ENCODE measurements at places on chromosomes 3 and 15.

GRCh38 chr15:72781631-72782030, 1.9 kb downstream of the ADPGK start:
- no peak for DNase-seq

- DNase-seq = no peak
These were observed 660.7 kb upstream of the ADAMTS9 start for GRCh38 chr3:65348398-65348995.

DNA sequence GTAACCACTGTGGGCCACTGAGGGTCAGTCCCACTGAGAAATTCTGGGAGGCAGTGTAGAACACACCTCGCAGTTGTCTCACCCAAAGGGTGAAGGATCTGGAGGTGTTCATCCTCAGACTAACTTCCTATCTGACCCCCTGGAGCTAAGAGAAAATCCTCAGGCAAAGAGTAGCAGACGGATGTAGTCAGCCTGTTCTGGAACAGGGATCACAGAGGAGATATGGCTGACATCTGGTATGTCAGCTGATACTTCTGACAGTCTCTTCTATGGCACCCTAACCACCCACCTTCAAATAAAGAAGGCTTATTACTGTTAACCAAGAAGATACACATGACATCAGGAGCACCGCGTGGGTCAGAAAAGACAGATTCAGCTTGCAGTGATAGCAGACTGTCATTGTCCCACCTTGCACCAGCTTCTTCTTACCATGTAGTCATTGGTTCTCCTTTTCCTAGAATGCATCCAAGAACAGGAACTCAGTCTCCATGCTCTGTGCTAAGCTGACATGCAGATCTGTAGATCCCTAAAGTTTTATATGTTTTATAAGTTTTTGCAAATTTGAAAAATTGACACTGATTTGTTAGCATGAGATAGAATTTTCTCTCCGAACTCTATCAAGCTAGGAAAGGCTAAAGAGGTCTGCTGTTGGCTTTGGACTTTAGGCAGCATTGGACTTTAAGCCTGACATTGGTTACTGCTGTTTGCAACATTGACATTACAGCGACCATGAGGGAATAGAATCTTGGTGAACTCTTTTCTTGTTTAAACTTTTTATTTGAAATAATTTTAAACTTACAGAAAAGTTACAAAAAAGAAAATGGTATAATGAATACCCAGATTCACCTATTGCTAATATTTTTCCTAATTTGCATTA, 60.4 kb downstream of the KBTBD12 start:
- DNase-seq = no peak

DNA sequence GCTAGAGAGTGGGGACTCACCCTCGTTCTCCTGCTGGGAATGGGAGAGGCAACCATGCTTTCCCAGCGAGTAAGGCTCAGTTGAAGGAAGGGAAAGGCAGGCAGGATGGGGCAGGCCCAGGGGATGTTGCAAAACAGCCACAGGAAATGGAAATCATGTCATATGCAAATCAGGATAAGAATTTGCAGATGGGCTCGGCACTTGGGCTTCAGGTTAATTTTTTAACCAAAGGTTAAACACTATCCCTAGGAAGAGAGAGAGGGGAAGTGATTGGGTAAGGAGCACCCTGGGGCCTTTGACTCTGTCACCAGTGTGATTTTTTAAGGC, 14.6 kb upstream of the PLA2G4E start:
- no peak for DNase-seq

GRCh38 chr3:101676765-101677435, at the start of gene ZBTB11:
TSS of gene ZBTB11 (minus strand) at chr3:101677132. CDS start at chr3:101676914, 218 bp downstream.
- DNase-seq = peak; percentile 99

- DNase-seq = no peak
These were observed 601.1 kb downstream of the FHIT start for GRCh38 chr3:60650171-60650570.
